ENCODE measurements at places on chromosomes 3 and 15. TPM values are rescaled to one million over a fixed set of nuclear protein-coding genes. Genes with fewer than 3 reads are reported as not detected.

FNDC3B gene
- 37.8 TPM for total RNA-seq

GTF2E1 gene
- total RNA-seq: 9.0 TPM

ACTL6A gene
- 58.5 TPM for total RNA-seq

FBXL22 gene
- 0.58 TPM for total RNA-seq

EBLN2 gene
- 0.35 TPM for total RNA-seq

B3GNT5 gene
- 31.4 TPM for total RNA-seq

AMOTL2 gene
- 105 TPM for total RNA-seq

TMEM266 gene
- not detected for total RNA-seq

FILIP1L gene
- 40.1 TPM for total RNA-seq

PPP1R14D gene
- not detected for total RNA-seq

PLSCR2 gene
- 0.18 TPM for total RNA-seq

SAMD7 gene
- not detected for total RNA-seq

ECE2 gene
- total RNA-seq: not detected

SOX14 gene
- not detected for total RNA-seq

GRK7 gene
- total RNA-seq: not detected

BFSP2 gene
- total RNA-seq: not detected

ANKUB1 gene
- total RNA-seq: not detected

TMC3 gene
- total RNA-seq: not detected

SLC12A8 gene
- total RNA-seq: 21.9 TPM

CCR8 gene
- total RNA-seq: not detected

CA12 gene
- total RNA-seq: 39.9 TPM

HRH1 gene
- 11.2 TPM for total RNA-seq

ROPN1 gene
- total RNA-seq: 0.18 TPM

INKA1 gene
- total RNA-seq: 2.5 TPM

SLC35G2 gene
- 16.4 TPM for total RNA-seq

CMTM8 gene
- total RNA-seq: 0.18 TPM

POTEB3 gene
- not detected for total RNA-seq

ATP8B4 gene
- 4.4 TPM for total RNA-seq

RARRES1 gene
- 148 TPM for total RNA-seq

LPP gene
- 26.2 TPM for total RNA-seq

NEIL1 gene
- total RNA-seq: under 0.01 TPM

ASB14 gene
- not detected for total RNA-seq

NANOGP8 gene
- total RNA-seq: not detected

SLC25A36 gene
- total RNA-seq: 12.7 TPM

FEZF2 gene
- total RNA-seq: not detected

SH2D7 gene
- total RNA-seq: not detected

C3orf85 gene
- total RNA-seq: not detected

IGF1R gene
- total RNA-seq: 27.4 TPM

IP6K2 gene
- total RNA-seq: 50.9 TPM

RTP3 gene
- not detected for total RNA-seq

TRH gene
- total RNA-seq: 0.18 TPM

COPB2 gene
- 240 TPM for total RNA-seq

CILP gene
- not detected for total RNA-seq

ABI3BP gene
- 13.3 TPM for total RNA-seq

CYP19A1 gene
- not detected for total RNA-seq

KAT2B gene
- 6.4 TPM for total RNA-seq
